Panc1 (cell line): ENCODE measurements at places on chromosomes 16 and 17. TPM values are rescaled to one million over a fixed set of nuclear protein-coding genes. Genes with fewer than 3 reads are reported as not detected.

The HOXB6 gene
- 196 TPM for total RNA-seq

The UBALD2 gene
- 30.0 TPM for total RNA-seq

The ARHGAP23 gene
- 33.0 TPM for total RNA-seq

The FHOD1 gene
- total RNA-seq, result 9.3 TPM

The ADAP2 gene
- 2.4 TPM for total RNA-seq

The PRRT2 gene
- 9.7 TPM for total RNA-seq

The PIK3R6 gene
- total RNA-seq, result not detected

The KCTD19 gene
- 0.62 TPM for total RNA-seq

The LRRC45 gene
- 29.9 TPM for total RNA-seq

The SEPTIN1 gene
- total RNA-seq, result 1.7 TPM

The GDPD1 gene
- total RNA-seq, result 0.26 TPM

- no peak overlapping the region for H3K27ac ChIP-seq
- H3K36me3 ChIP-seq, result no peaks in the 10 kb centered on the region
- no peak overlapping the region for H3K4me3 ChIP-seq
- H3K27me3 ChIP-seq, result no peaks in the 10 kb centered on the region
- DNase-seq, result no peak
- H3K4me1 ChIP-seq, result 0 out of 2 replicates have a peak, but pooled peaks cover 6% of the 10 kb centered on the region
These were observed 15.3 kb downstream of the CYTH1 start for GRCh38 chr17:78766743-78767294.

GRCh38 chr17:30780343-30780742 is 44.1 kb downstream of the CRLF3 start:
- peaks cover 7% of the 10 kb centered on the region for H3K36me3 ChIP-seq
- DNase-seq, result no peak
- no peaks in the 10 kb centered on the region for H3K27me3 ChIP-seq
- no peaks in the 10 kb centered on the region for H3K4me1 ChIP-seq

DNA sequence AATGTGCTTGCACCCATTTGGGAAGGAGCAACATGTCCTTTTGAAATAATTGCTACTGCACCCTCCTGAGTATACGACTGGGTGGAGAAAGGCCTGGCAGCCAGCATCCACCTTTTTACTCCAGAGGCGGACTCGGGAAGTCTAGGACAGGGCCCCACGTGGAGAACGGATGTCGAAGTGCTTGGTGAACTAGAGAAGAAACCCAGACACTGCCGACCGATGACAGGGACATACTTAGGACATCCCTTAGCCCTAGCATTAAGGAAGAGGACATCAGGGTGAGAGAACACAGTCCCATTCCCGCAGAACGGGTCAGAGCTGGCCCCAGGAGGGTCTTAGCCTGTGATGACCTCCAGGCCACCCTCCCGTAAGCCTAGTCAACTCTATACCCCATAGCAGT is 3.8 kb downstream of the YBX2 start:
- peaks cover 13% of the 10 kb centered on the region for H3K4me1 ChIP-seq
- no peak overlapping the region for H3K4me3 ChIP-seq
- no peak for DNase-seq
- H3K27ac ChIP-seq, result no peak overlapping the region
- no peaks in the 10 kb centered on the region for H3K27me3 ChIP-seq

DNA sequence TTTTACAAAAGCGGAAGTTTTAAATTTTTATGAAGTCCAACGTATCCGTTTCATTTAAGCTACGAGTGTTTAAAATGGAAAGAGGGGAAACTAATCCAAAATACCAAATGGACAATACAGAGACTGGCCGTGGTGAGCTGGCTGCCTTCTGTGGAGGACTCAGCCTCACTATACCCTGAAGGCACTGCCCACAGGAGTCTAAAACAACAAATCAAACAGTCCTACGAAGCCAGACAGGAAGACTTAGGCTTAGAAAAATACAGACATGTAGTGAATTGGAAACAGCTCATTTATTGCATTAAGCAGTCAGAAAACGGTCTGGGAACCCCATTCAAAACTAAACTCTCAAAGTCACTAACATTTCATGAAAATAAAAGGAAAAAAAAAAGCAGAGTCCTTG is 75.1 kb downstream of the CYTH1 start:
- DNase-seq, result no peak
- peaks cover 2% of the 10 kb centered on the region; the same call in 1 of the 2 replicates for H3K36me3 ChIP-seq
- H3K27me3 ChIP-seq, result no peaks in the 10 kb centered on the region
- peak overlapping the region; percentile 19; the same call in 1 of the 2 replicates for H3K27ac ChIP-seq
- peaks cover 15% of the 10 kb centered on the region; the same call in 1 of the 2 replicates for H3K4me1 ChIP-seq

- H3K4me3 ChIP-seq, result no peak overlapping the region
- no peaks in the 10 kb centered on the region for H3K27me3 ChIP-seq
- no peaks in the 10 kb centered on the region for H3K36me3 ChIP-seq
- DNase-seq, result no peak
These were observed 12.9 kb downstream of the TRPV2 start for GRCh38 chr17:16428098-16428882.

- DNase-seq, result no peak
- H3K4me3 ChIP-seq, result no peak overlapping the region
- H3K4me1 ChIP-seq, result no peaks in the 10 kb centered on the region
- H3K27ac ChIP-seq, result no peak overlapping the region
- no peaks in the 10 kb centered on the region; the same call in 1 of the 2 replicates for H3K27me3 ChIP-seq
These were observed 135.2 kb downstream of the SHISA9 start for GRCh38 chr16:13036600-13036999.

- H3K4me3 ChIP-seq, result no peak overlapping the region
- H3K36me3 ChIP-seq, result peaks cover 4% of the 10 kb centered on the region; the same call in 1 of the 2 replicates
- DNase-seq, result no peak
- no peaks in the 10 kb centered on the region for H3K4me1 ChIP-seq
These were observed 4.5 kb downstream of the VPS4A start for GRCh38 chr16:69315486-69316311.

GRCh38 chr16:89096768-89097391 is 3.2 kb downstream of the ACSF3 start:
- H3K4me1 ChIP-seq, result peaks cover 8% of the 10 kb centered on the region
- no peak overlapping the region for H3K27ac ChIP-seq
- no peak for DNase-seq
- no peak overlapping the region for H3K4me3 ChIP-seq
- H3K36me3 ChIP-seq, result peaks cover 5% of the 10 kb centered on the region; the same call in 1 of the 2 replicates
- no peaks in the 10 kb centered on the region for H3K27me3 ChIP-seq

- no peak for DNase-seq
- H3K27me3 ChIP-seq, result no peaks in the 10 kb centered on the region
- no peaks in the 10 kb centered on the region for H3K36me3 ChIP-seq
- no peak overlapping the region for H3K27ac ChIP-seq
- no peak overlapping the region for H3K4me3 ChIP-seq
These were observed 15.9 kb downstream of the AOC3 start for GRCh38 chr17:42866631-42867575.

DNA sequence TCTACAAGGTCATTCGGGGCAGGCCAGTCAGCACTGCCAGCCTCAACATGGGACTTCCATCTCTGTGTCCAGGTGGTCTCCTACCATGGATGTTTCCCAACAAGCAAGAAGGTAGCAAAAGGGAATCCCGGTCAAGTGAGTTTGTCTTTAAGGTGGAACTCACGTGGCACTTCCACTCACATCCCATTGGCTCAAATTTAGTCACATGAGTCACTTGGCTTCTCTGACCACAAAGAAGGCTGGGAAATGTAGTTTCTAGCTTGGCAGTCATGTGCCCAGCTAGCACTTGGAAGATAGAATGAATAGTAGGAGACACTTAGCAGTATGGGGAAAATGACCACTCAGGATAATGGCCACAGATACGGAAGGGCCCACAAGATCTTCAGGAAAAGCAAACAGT is 106.6 kb downstream of the AIPL1 start:
- H3K27me3 ChIP-seq, result no peaks in the 10 kb centered on the region; the same call in none of the 2 replicates
- no peaks in the 10 kb centered on the region for H3K4me1 ChIP-seq
- H3K27ac ChIP-seq, result no peak overlapping the region
- no peak overlapping the region for H3K4me3 ChIP-seq
- DNase-seq, result no peak
- no peaks in the 10 kb centered on the region for H3K36me3 ChIP-seq

DNA sequence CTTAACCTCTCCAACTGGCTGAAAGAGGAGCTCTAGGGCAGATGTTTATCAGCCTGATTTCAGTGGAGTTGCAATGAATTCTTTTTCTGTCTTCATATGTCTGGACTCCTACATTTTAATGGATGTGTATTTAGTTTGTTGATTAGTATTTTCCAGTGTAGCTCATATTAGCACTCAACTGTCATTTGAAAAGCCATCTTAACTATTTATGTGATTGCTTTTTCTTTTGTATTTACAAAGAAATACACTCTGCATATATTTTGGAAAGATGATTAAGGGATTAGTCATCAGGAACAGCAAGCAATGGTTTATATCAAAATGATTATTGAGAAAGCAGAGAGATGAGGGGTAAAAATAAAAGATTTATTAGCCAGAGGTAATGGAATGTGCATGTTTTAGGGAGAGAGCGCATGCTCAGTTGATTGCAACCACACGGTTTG is 71.1 kb downstream of the WWOX start:
- H3K4me3 ChIP-seq, result no peak overlapping the region
- H3K36me3 ChIP-seq, result no peaks in the 10 kb centered on the region; the same call in 1 of the 2 replicates
- no peak overlapping the region for H3K27ac ChIP-seq
- H3K4me1 ChIP-seq, result no peaks in the 10 kb centered on the region
- no peak for DNase-seq

DNA sequence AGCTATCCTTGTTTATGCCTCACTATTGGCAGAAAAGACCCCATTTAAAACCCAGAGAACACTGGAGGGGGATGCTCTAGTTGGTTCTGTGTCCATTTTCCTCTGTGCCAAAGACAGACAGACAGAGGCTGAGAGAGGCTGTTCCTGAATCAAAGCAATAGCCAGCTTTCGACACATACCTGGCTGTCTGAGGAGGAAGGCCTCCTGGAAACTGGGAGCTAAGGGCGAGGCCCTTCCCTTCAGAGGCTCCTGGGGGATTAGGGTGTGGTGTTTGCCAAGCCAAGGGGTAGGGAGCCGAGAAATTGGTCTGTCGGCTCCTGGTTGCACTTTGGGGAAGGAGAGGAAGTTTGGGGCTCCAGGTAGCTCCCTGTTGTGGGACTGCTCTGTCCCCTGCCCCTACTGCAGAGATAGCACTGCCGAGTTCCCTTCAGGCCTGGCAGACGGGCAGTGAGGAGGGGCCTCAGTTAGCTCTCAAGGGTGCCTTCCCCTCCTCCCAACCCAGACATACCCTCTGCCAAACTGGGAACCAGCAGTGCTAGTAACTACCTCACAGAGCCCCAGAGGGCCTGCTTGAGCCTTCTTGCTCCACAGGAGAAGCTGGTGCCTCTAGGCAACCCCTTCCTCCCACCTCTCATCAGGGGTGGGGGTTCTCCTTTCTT is 56.1 kb downstream of the IGF2BP1 start:
- H3K27ac ChIP-seq, result no peak overlapping the region
- H3K36me3 ChIP-seq, result peaks cover 9% of the 10 kb centered on the region
- H3K4me3 ChIP-seq, result no peak overlapping the region
- DNase-seq, result no peak

- DNase-seq, result no peak
- no peaks in the 10 kb centered on the region for H3K27me3 ChIP-seq
- H3K4me1 ChIP-seq, result no peaks in the 10 kb centered on the region
- H3K36me3 ChIP-seq, result no peaks in the 10 kb centered on the region
- H3K27ac ChIP-seq, result no peak overlapping the region
These were observed 6.4 kb downstream of the KRT38 start for GRCh38 chr17:41434415-41434814.

DNA sequence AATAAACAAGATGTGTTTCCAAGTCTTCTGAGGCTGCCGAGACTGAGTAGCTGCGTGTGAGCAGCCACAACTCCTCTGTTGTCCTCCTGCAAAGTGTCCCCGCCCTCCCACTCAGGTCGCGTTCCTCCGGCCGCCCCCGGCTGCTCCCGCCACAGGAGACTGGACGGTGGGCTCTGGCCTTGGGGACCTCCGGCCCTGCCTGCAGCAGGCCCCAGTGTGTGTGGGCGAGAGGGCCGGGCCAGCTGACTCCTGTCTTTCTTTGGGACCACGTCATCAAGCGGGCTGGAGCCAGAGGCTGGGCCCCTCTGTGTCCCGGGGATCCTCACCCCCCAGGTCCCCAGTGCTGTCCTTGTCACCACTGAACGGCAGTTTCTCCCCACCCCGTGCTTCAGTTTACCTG is 175.3 kb downstream of the NPIPB11 start:
- DNase-seq, result no peak
- H3K36me3 ChIP-seq, result no peaks in the 10 kb centered on the region
- no peak overlapping the region for H3K4me3 ChIP-seq

- H3K36me3 ChIP-seq, result peaks cover 29% of the 10 kb centered on the region
- peaks cover 30% of the 10 kb centered on the region for H3K4me1 ChIP-seq
- H3K27me3 ChIP-seq, result no peaks in the 10 kb centered on the region
- DNase-seq, result peak; percentile 99
These were observed 55.3 kb downstream of the TUBD1 start for GRCh38 chr17:59837308-59838051.

- H3K27ac ChIP-seq, result peak overlapping the region; percentile 90
- no peaks in the 10 kb centered on the region for H3K36me3 ChIP-seq
These were observed 237.0 kb downstream of the SEC14L1 start for GRCh38 chr17:77377710-77378235.

DNA sequence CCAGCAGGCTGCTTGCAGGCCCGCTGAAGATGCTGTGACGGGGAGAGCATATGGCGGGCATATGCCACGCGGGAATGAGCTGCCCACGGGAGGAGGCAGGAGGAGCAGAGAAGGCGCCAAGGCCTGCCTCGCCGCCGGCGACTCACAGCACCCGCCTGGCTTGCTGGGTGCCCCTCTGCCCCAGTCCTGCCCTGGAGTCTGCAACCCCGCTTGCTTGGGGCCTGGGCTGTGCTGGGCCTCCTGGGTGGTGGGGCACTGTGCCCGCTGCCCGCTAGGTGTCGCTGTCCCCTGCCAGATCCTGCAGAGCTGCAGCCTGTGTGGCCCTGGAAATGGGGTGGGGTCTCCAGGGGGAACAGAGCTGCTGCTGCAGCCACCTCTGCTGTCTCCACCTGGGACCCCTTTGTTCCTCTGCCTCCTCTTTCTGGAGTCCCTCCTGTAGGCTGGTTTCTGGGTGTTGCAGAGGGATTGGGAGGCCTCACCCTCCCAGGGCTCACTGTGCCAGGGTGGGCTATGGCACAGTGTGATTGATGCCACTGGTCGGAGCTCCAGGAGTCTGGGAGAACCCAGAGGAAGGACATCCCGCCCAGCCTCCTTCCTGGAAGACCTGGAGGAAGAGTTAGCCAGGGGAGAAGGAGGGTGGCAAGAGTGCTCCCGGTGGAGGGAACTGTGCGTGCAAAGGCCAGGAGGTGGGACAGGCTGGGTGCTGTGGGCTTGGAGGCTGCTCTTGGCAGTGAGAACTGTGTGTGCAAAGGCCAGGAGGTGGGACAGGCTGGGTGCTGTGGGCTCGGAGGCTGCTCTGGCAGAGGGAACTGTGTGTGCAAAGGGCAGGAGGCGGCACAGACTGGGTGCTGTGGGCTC is 141.0 kb upstream of the CIBAR2 start:
- no peak for DNase-seq
- no peaks in the 10 kb centered on the region for H3K27me3 ChIP-seq
- no peak overlapping the region for H3K27ac ChIP-seq
- no peaks in the 10 kb centered on the region for H3K4me1 ChIP-seq

DNA sequence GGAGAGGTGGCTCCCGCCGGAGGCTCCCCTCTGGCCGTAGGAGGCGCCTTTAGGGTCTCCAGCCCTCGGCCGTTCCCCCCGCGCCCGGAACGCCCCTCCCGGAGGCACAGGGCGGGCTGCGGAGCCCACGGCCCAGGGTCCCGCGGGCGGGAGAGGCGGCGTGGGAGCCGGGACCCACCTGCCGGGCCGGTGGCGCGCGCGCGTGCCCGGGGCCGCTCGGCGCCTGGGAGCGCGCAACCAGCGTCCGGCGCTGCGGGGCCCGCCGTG is at the start of gene MIF4GD:
Gene MIF4GD (minus strand): TSS at position 266 of the 267 bp plus-strand sequence. CDS start 1,036 bp downstream, outside the sequence.
- no peaks in the 10 kb centered on the region for H3K27me3 ChIP-seq
- no peak for DNase-seq
- H3K36me3 ChIP-seq, result no peaks in the 10 kb centered on the region
- peaks cover 41% of the 10 kb centered on the region for H3K4me1 ChIP-seq
